SJCRH30 (cell line): ENCODE measurements at places on chromosomes 1 and 21.

DNA sequence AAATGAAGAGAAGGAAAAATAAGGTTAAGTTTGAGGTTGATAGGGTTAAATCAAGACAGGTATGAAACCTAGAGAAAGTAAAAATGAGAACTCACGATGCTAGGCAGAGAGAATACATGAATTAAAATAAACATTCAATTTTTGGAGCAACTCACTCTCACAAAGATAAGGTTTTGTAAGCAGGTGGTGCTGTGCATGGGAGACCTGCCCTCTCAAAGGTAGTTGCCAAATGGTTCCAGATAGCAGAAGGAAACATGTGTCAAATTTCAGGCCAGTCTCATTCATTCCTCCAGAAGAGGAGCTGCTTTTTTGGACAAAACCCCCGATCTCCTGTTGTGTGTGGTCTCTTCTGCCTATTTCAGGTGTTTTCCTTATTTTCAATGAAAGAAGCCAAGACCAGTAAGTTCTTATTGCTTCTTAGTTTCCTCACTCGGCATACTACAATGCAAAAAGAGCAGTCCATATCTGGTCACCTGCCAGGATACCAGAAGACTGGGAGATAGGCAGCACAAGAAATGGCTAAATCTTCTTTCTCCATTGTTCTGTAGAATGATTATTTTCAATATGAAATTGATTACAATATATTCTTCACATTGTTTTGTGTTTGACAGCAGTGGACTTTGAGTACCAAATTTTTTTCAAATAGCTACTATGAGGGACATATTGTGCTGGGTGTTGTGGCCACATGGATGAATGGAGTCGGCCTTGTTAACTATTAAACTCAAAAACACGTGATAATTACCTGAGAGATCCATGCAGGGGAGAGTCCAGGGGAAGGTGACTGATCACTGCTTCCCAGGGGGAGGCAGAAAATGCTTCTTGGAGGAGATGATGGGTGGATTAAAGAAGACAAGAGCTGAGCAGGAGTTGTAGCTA, 3.6 kb downstream of the CR1L start:
- DNase-seq: no peak

- no peak for DNase-seq
Observed at GRCh38 chr21:36113647-36114428, 21.0 kb upstream of the CBR3 start.

DNA sequence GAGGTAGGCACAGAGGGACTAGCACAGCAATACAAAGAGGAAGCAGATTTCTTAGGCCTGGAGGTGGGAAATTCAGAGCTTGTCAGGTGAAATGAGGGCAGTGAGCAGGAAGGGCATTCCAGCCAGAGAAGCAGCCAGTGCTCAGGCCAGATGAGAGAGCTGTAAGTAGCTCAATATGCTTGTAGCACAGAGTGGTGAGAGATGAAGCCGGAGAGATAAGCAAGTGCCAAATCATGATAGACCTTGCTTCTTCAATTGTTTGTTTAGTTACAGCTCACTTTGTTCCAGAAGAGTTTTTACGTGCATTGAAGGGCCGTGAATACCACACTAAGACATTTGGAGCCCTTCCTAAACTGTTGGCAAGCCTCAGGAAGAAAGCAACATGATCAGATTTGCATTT, 42.0 kb upstream of the ADAMTS1 start:
- no peak for DNase-seq

DNA sequence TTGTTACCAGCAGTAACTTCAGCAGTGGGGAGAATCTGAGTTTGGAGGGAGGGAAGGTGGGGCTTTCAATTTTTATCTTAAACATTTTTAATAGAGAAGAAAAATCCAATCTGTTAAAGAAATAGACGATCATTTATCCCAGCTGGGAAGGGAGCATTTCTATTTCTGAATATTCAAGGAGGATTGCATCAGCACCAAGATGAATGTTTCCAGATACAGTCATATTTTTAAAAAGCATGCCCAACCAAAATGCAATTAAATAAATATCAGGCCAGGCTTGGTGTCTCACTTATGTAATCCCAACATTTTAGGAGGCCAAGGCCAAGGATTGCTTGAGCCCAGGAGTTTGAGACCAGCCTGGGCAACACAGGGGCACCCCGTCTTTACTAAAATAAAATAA, 1.7 kb upstream of the ATP1A4 start:
- no peak for DNase-seq

GRCh38 chr1:56034222-56034621, 545.1 kb downstream of the PLPP3 start:
- no peak for DNase-seq

DNA sequence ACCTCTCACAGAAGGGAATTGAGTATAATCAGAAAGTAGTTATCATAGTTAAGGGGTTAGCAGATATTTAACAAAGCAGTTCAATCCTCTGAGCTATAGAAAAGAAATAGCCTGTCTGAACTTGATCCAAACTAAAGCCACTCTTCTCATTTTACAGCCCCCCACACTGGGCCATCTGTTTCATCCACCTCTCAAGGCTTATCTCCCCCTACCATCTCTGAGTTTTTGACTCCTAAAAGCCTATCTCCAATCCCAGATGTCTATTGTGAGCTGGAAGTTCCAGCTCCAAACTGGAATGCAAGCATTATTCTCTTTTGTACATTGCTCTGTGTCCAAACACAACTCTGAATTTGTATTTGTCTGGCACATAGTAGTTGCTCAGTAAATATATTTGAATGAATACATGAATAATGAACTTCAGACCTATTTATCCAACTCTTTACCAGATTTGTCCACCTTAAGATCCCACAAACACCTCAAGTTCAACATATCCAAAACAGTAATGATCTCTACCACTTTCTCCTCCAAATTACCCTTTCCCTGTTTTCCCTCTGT, 98.1 kb downstream of the PLPP3 start:
- DNase-seq: no peak

GRCh38 chr1:15848929-15849774, 1.6 kb downstream of the SPEN start:
- DNase-seq: peak; percentile 91

GRCh38 chr1:79588719-79589118, 582.2 kb upstream of the ADGRL4 start:
- no peak for DNase-seq

- DNase-seq: no peak
Observed at GRCh38 chr1:24964811-24965570, 34.9 kb upstream of the RUNX3 start.

- DNase-seq: no peak
Observed at GRCh38 chr21:25563361-25564116, 43.7 kb downstream of the MRPL39 start.

DNA sequence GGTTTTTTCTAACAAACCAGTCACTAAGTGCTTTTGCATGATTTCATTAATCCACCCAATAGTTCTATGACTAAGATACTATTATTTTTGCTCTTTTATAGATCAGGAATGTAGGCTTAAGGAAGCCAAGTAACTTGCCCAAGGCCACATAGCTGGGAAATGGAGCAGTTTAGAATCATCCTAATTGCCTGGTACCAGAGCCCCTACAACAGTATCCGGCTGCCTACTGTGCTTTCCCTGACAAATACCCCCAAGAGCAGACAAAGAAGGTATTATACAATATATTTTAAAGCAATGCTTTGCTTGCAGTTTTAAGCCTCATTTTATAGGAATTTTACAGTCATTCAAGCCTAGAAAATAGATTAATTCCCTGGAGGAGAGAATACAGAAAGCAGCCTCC, 45.5 kb upstream of the RASAL2 start:
- no peak for DNase-seq

DNA sequence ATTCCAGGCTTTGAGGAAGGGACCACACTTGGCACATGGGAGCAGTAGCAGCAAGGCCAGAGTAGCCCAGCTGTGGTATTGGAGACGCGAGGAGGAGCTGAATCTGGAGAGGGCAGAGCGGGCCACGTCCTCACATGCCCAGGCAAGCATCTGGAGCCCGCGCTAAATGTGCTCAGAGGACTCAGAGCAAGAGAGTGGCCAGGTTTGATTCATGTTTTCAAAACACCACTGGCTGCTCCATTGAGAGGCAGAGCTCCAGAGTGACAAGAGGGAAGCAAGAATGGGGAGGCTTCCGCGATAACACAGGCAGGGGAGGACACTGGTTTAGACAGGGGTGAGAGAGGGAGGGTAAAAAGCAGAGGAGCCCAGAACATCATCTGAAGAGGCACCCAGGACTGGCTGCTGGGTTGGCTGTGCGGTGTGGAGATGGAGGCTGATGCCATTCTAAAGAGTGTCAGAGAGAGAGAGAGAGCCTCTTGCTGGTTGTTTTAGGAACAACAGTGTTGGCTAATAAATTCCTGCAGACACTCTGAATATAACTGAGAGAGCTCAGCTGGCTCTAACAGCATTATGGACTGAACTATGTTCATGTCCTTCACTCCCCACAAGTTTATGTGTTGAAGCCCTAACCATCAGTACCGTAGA, 32.3 kb downstream of the RCAN1 start:
- DNase-seq: no peak

DNA sequence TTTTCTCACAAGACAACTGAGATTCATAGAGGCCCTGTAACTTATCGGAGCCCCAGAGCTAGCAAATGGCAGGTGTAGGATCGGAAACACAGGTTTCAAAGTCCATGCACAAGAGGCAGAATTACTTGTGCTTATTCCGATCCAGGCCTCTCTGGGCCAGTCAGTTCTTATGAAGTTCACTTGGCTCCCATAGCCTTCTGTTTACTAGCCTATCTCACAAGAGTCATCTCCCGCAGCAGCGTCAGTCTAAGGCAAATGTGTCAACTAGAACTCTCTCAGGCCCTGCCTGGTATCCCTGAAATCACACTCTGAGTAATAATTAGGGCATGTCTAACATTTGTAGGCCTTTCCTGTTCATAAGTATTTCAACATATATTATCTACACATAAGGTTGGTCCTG, 43.3 kb downstream of the PHC2 start:
- DNase-seq: no peak

DNA sequence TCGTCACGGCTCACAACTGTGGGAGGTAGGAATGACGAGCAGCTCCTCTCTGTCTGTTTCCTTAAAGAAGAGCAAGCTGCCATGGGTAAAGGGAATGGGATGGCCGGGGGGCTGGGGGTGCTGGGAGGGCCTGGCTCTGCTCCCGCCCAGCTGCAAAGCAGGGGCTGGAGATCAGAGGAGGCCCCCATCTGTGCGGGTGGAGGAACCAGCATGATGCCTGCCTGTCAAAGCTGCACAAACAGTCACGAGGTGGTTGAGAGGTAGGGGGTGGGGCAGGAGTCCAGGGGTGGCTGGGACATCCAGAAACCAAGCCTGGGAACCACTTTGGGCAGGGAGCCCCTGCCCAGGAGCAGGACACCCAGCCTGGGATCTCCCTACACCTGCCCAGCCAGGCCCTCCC, 12.6 kb downstream of the SLC41A1 start:
- DNase-seq: no peak

DNA sequence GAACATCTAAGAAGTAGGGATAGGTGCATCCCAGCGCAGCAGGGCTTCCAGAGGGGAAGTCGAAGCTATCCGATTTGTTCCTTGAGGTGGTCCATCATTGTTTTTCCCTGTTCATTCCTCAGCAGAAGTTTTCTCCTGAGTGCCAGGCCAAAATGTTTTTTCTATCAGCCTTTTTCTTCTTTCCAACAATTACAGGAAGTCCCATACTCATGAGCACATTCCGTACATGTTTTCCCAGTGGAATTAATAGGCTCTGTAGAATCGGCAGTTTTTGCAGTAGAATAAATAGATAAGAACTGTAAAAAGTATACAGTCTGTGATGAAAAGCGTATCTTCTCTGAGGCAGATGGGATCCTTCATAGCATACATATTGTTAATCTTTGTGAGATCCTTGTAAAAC, 24.8 kb downstream of the CD101 start:
- DNase-seq: no peak

DNA sequence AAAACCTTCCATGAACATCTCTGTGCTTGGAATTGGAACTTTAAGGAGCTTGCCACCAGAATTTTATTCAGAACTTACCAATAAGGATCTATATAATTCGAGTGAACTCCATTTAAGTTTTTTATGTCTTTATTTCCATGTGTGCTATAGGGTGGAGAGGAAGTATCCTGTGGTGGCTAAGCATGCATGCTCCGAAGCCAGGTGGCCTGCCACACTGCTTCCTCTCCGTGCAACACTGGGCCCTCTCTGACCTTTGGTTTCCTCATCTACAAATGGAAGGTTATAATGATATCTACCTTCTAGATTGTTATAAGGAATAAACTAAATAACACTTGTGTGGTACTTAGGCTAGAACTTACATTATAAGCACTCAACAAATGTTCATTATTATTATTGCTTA, 382.1 kb downstream of the PTPRC start:
- no peak for DNase-seq

DNA sequence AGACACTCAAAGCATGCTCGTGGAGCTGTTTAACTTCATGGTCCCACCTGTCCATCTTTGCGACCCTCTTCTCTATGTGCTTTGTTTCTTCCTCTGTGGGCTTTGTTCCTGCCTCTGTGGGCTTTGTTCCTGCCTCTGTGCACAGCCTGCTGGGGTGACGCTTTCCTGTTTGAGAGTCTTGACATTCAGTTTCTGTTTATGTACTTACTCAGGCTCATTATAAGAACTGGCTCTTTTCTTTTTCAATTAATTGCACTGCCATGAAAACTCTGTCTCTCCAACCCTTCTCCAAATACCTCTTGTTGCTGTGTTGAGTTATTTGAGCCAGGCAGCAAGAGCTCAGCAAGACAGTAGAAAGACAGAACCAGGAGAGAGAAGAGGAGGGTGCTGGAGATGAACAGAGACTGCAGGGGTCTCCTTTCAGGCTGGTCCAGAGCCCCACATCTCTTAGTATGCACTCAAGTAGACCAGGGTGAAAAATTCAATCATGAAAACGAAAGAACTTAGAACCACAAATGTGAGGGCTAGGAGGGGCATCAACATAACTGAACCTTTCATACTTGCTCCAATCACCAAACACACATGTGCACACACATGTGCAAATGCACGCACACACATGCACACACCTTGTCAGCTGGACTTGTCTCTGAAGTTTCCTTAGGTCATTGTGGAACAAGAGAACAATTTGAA, 88.3 kb upstream of the SGIP1 start:
- no peak for DNase-seq

GRCh38 chr1:109887884-109888283, 22.8 kb upstream of the CSF1 start:
- DNase-seq: no peak

- no peak for DNase-seq
Observed at GRCh38 chr1:15197591-15198447, 44.3 kb downstream of the TMEM51 start.

GRCh38 chr1:156608981-156609380, 7.7 kb upstream of the GPATCH4 start:
- DNase-seq: no peak
